CD14-positive monocyte (primary cell): ENCODE measurements at places on chromosomes 12 and 14. TPM values are rescaled to one million over a fixed set of nuclear protein-coding genes. Genes with fewer than 3 reads are reported as not detected.

TRAF3 gene
- 12.0 TPM for polyA plus RNA-seq

RAPGEF3 gene
- 0.08 TPM for polyA plus RNA-seq

AMN gene
- not detected for polyA plus RNA-seq

GRCh38 chr12:81229759-81230158 is 151.9 kb downstream of the ACSS3 start:
- DNase-seq = no peak

DNA sequence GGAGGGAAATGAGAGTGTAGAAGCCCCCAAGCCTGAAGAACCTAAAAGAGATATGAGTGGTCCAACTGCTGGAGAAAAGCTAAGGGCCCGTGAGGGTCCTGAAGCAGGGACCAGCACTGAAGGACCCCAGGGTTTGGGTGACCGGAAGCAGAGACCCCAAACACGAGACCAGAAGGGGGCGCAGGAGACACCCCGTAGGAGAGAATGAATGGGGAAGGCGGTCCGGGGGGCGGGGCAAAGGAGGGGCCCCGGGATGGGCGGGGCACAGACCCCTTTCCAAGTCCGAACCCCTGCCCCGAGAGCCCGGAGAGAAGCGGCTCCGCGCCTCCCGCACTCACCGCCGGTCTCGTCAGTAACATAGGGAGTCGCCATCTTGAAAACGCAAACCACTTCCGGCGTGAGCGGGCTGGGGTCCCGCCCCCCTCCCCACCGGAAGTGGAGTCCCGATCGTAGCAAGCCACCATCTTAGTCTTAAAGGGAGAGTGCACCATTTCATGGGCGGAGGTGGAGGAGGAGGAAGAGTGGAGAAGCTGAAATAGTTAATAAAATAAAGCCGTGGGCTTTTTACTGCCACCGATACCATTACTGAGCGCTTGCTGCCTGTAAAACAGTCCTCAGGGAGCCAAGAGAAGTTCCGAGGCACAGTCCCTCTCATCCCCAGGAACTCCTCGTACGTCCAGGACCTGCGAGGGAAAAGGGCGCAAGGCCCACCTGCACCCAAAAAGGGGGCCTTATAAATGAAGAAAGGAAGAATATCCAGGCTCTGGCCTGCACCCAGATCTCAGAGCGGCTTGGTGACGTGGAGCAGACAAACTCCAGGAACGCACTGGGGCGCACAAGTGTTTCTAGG is 731 bp downstream of the PYM1 start:
- DNase-seq = peak; percentile 89

DNA sequence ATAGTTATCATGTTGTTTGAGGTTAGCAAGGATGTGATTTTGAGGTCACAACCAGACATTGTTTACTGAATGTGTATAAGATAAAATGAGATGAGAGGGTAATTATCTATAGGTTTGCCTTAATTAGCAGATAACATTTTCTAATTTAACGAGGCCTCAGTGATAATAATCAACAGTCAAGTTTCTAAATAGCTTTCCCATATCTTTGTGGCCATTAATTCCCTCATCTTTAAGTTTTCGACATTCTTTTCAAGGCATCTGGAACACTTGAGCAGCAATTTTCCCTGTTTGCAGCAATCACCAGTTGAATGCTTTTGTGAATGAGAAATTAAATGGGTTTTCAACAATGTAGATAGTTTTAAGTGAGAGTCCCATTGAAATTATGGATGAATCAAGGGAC is 304.1 kb downstream of the SYT1 start:
- DNase-seq = no peak

- no peak for DNase-seq
These were observed 82.0 kb downstream of the PRICKLE1 start for GRCh38 chr12:42507565-42507964.

DNA sequence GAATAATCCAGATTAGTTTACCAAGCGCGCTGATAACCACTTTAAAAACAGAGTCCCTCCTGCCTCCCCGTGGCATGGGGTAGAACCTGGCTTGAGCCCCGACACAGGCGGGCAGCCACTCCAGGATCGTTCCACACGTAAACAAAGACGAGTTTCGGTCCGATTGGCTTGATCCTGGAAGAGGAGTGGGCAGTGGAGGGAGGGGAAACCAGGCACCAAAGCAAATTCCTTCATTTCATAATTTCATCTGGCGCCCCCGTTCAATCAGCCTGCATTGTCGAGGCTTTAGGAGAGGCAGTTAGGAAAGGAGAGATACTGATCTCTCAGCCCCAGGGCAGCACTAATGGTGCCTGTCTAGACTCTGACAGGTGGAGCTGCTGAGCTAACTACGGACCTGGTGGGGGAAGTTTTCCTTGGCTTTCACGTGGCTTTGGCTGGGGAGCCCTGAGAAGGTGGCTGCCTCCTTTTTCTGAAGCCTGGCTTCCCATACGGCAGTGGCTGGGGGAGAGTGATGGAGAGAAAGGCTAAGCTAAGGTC is 751 bp upstream of the GPRC5A start:
- no peak for DNase-seq

DNA sequence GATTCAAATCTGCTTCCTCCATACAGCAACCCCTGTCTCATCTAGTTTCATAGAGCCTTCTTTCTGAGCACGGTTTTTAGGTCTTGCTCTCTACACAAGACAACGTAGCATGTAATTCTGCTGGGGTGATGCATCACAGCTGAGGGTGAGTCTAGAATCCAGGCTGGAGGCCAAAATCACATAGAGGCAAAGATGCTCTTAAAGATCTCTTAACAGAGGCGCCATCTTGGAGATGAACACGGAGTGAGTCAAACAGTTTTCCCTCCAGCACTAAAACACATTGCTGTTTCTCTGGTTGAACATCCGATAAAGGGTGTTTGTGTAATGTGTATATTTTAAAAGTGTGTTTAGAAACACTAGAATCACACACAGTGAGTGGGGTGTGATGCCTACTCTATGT is 78.9 kb downstream of the NOS1 start:
- DNase-seq = no peak

DNA sequence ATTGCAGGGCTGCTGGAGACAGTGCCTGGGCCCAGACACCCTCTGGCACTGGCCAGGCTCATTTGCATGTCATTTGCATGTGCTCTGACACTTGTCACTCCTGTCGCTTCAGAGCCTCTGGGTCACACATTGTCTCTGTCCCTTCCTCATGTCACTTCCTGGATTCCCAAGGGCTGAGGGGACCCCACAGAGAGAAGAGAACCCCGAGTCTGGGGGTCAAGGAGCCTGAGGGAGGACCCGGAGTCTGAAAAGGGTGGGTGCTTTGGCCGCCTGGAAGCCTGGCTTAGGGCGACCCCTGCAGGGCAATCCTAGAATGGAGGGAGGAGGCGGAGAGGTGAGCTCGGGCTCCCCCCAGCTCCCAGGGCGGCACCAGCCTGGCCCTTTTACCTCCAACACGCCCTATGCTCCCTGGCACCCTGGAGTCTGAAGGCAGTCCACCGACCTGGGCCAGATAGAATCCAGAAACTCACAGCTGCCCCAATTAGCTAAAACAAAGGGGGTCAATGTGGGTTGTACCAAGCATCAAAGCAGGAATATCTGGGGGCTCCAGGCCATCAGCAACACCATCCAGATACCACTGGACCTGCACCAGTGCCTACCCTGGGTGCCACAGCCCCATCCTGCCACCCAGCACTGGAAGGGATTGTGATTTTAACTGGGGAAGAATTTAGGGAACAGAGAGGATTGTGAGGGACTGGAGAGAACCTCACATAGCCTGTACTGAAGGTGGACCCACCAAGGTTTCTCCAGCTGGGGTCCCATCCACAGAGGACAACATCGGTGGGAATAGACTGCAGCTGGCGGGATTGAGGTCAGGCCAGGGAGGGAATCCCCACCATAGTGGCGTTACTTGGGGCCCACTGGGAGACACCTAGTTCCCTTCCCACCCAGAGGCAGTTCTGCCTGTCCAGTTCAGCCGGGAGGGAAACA is 21.8 kb upstream of the KRT78 start:
- DNase-seq = peak; percentile 75

- peak; percentile 85 for DNase-seq
These were observed 17.1 kb downstream of the BCAT1 start for GRCh38 chr12:24931666-24932405.
